ENCODE measurements at places on chromosomes 6 and 20. TPM values are rescaled to one million over a fixed set of nuclear protein-coding genes. Genes with fewer than 3 reads are reported as not detected.

The EPHA7 gene
- total RNA-seq = not detected

The TXLNB gene
- 0.73 TPM for total RNA-seq

The SUPT3H gene
- total RNA-seq = 10.7 TPM

The CRISP3 gene
- not detected for total RNA-seq

The MED20 gene
- total RNA-seq = 7.2 TPM

The GNMT gene
- total RNA-seq = 3.4 TPM

The OR2B6 gene
- total RNA-seq = not detected

The FAM83B gene
- total RNA-seq = not detected

The ASIP gene
- total RNA-seq = not detected

The FAM184A gene
- 5.7 TPM for total RNA-seq

The TSHZ2 gene
- total RNA-seq = 32.0 TPM

The HNF4A gene
- total RNA-seq = not detected

The OXT gene
- not detected for total RNA-seq

The BACH2 gene
- 196 TPM for total RNA-seq

The COL12A1 gene
- 0.95 TPM for total RNA-seq
